ENCODE measurements at places on chromosomes 5 and 9. TPM values are rescaled to one million over a fixed set of nuclear protein-coding genes. Genes with fewer than 3 reads are reported as not detected.

Gene TMC1
- not detected for polyA plus RNA-seq

Gene GABRA1
- polyA plus RNA-seq: not detected

Gene PCDHB3
- polyA plus RNA-seq: 0.15 TPM

Gene WNT8A
- polyA plus RNA-seq: not detected

Gene SPINK7
- polyA plus RNA-seq: not detected
